ENCODE measurements at places on chromosomes 5 and 9. TPM values are rescaled to one million over a fixed set of nuclear protein-coding genes. Genes with fewer than 3 reads are reported as not detected.

The GMCL2 gene
- polyA plus RNA-seq = not detected

DNA sequence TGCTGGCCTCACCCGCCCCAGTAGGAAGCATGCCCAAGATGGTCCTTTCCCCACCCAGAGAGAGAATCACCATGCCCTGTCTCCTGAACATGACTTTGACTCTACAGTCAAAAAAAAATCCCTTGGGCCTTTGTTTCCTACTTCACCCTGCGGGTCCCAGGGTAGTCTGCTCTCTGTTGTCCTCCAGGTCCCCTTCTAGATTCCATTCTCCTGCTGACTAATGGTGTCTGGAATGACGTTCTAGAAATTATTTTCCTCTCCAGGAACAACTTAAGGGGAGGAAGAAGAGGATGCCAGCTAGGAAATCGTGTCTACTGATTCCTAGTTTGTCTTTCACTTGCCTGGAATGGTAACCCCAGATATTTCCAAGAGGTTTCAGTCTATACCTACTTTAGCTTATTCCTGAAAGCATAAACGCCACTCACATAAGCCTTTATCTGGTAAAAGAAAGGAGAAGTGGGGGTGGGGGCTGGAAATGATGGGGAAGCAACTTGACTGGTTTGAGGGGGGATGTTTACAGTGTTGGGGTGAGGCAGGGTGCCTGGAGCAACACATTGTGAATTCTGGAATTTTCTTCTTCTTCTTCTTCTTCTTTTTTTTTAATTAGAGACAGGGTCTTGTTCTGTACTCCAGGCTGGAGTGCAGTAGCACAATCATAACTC is 93.9 kb downstream of the SNX18 start:
- no peak for DNase-seq

The MAMDC2 gene
- polyA plus RNA-seq = 0.58 TPM

The RUSC2 gene
- 21.6 TPM for polyA plus RNA-seq

- DNase-seq = no peak
These were observed 37.8 kb downstream of the MEF2C start for GRCh38 chr5:88845081-88845697.

DNA sequence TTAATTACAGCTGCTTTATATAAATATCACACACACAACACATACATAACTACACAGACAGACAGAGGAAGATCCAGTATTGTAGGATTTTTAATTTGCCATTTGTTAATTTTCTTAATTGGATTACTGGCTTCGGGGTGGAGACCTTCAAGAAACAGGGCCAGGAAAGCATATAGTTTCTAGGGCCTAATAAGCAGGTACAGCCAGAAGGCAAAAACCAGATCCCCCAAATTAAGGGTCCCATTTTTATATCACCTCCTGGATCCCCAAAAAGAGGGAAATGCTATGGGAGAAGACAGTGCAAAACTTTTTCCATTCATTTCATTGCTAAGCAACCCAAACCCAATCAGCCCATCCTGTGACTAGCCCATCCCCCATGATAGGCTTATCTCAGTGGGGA is 373.3 kb upstream of the FAM174A start:
- no peak for DNase-seq

DNA sequence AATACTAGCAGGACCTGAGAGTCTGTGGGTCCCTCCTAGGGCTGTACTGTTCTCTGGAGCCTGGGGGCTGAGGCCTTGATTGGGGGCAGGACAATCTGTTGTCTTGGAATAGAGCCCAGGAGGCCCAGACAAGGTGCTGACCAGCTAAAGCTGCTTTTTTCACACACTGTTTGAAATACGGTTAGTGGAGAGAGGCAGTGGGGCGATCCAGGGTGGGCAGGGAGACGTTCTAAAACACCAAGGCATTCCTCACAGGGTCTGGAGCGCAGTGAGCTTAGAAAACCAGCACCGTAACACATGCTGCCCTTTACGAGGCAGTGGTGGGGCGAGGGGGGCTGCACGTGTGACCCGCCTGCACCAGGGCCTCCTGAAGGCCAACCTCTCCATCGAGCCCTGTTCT is 55.1 kb downstream of the EHMT1 start:
- no peak for DNase-seq

The GBGT1 gene
- 2.6 TPM for polyA plus RNA-seq

- no peak for DNase-seq
These were observed 279.9 kb downstream of the ENC1 start for GRCh38 chr5:74360535-74361210.

The FBXO38 gene
- 14.7 TPM for polyA plus RNA-seq

DNA sequence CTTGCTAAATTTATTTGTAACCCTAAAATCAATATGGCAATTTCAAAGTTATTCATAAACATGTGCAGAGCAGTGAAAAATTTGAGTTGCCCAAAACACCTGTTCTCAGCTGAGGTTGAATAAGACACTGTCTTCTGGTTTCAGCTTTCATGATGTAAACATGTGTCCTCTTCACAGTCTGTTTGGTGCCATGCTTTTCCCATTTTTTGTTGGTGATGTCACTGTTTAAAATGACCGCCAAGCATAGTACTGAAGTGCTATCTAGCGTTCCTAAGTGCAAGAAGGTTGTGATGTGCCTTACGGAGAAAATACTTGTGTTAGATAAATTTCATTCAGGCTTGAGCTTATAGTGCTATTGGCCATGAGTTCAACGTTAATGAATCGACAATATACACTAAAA is 580.8 kb downstream of the ACTL7B start:
- DNase-seq = no peak

DNA sequence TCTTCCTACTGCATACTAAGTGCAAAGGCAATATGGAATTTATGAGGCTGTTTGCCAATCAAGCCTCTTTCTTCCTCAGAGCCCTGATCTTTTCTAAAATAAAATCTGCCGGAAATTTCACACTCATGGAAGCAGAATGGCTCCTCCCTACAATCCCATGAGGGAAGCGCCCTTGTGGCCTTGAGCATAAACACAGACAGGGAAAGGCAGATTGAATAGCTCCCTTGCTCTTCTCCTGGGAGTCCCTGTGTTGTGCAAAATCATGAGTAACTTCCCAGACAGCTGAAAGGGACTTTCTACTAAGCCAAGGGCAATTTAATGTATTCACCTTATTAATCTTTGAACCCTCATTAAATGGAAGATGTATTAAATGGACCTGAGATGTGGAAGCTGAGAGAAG is 226.1 kb upstream of the PIK3R1 start:
- DNase-seq = no peak

DNA sequence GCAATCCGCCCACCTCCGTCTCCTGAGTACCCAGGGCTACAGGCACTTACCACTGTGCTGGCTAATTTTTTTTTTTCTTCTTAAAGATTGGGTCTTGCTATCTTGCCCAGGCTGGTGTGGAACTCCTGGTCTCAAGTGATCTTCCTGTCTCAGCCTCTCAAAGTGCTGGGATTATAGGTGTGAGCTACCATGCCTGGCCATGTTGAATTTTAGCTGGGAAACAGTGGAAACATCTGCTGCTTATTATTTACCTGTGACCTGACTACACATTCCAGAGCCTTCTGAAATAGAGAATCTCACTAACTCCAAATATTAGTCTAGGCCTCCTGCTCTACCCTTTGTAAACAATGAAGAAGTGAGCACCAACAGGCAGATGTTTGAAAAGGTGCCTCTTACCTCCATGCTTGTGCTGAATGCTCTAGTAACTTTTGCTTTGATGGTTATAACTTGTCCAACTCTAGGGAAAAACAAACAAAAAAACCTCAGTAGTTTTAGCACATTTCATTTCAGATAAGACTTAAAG is 22.5 kb downstream of the ACOT12 start:
- DNase-seq = no peak

The SVEP1 gene
- polyA plus RNA-seq = 1.5 TPM

- peak; percentile 85 for DNase-seq
These were observed 34.6 kb upstream of the TNIP1 start for GRCh38 chr5:151115272-151115905.

DNA sequence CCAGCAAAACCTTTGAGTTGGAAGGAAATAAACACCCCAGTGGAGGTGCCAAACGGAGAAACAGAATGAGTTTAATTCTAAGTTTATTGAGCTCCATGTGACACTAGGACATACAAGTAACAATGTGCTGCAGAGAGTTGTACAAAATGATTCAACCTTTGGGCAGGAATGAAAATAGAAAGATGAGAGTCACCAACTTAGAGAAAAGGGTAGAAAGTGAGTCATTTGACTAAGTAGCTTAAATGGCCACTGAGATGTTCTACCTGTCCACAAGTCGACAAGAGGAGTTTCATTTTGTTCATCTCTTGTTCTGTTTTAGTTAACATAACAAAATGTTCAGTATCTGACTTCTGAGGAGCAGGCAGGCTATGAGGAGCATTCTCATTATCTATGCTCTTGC is 284.7 kb downstream of the NR2F1-AS1 start:
- DNase-seq = no peak

DNA sequence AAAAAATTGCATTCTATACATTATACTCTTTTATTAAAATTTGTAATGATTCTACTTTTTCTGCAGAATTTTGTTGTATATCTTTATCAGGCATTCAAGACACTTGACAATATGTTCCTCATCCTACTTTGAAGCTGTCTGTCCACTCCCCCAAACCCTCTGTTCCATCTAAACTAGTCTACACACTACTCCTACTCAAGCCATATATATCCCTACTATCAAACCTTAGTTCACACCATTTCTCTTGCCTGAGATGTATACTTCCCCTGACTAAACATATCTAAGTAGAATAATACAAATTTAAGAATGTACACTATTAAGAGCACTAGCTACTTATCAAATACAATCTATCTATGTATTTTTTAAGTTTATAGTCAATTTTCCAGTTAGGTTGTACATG is 107.1 kb upstream of the FTMT start:
- DNase-seq = no peak

The SHB gene
- 22.4 TPM for polyA plus RNA-seq

GRCh38 chr9:33809506-33809905 is 7.5 kb upstream of the UBE2R2 start:
- DNase-seq = no peak

The KIF20A gene
- 45.0 TPM for polyA plus RNA-seq

DNA sequence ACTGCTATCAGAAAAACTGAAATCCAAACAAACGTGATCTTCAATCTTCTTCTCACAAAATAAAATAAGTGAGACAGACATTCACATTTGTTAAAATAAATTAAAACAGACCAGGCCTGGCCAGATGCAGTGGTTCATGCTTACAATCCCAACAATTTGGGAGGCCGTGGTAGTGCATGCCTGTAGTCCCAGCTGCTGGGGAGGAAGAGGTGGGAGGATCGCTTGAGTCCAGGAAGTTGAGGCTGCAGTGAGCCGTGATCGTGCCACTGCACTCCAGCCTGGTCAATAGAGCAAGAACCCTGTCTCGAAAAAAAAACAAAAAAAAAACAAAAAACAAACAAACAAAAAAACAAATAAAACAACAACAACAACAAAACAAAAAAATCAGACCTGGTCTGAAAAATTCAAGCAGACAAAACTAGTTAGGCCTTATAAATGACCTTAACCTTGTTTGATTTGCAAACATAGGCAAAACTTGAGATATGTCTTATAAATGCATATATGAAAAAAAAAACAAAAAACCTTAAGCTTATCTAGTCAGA is 10.8 kb downstream of the MAPKAP1 start:
- no peak for DNase-seq

The LHX2 gene
- 4.1 TPM for polyA plus RNA-seq

The GLRA1 gene
- not detected for polyA plus RNA-seq

The HRH2 gene
- 0.58 TPM for polyA plus RNA-seq

The PCDHA2 gene
- 0.08 TPM for polyA plus RNA-seq

The TMEM252 gene
- polyA plus RNA-seq = not detected

The ARSI gene
- polyA plus RNA-seq = 17.4 TPM

GRCh38 chr5:142939884-142940283 is 169.7 kb downstream of the ARHGAP26 start:
- no peak for DNase-seq

DNA sequence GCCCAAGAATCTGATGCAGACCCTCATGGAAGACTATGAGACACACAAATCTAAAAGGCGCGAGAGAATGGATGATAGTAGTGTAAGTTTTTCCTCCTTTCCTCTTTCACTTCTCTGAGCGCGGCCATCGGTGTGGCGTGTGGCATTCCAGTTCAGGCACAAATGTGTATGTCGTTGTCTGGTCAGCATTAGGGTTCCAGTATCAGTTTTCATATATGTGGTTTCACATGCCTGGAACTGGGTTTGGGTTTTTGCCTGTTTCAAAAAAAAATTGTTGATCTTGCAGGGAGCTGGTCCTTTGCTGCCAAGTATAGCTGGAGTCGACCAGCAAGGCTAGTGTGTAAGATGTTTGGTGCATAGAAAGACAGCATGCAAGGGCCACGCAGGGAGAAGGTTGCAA is 51.5 kb downstream of the C9orf152 start:
- no peak for DNase-seq

DNA sequence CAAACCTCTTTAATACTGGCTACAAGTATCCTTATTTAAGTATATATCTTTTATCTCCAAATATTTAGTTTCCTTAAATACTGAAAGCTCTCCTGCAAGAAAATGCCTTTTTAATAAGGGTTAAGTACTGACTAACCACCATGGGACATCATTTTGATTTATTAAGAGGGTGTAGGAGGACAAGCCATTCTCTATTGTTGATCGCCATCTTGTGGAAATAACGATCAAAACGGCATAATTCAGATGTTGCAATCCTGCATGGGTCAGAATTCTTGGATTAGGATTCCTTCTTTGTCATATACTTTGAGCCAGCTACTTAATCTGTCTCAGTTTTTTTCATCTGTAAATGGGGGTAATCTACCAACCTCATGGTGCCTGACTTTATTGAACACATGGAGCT is 28.7 kb upstream of the C5orf46 start:
- peak; percentile 52 for DNase-seq

DNA sequence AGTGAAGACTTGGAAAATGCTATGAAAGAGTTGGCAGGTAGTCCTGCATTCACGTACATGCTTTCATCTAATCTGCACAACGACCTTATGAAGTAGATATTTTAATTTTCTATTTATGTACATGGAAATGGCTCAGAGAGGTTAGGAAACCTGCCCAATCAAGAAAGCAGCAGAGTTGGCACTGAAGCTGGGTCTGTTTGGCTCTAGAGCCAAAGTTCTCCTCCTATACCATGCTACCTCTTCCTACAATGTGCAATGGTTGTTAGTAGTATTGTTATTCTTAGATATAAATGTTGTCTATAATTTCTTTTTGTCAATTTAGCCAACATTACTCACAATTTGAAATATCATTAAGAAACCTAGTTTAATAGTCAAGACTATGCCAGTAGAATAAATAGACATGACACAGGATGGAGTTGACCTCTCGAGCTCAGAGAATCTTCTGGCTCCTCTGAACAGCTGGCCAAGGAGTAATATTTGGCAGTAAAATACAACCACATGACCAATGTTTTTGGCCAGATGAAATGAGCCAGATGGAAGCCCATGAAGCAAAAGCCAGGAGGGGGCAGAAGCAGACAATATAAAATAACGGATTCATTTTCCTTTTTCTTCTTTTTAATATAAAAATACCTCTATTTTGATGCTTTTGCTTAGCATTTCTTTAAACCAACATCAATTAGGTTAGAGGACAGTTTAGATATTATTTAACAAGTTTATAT is 542.3 kb downstream of the PDE4D start:
- no peak for DNase-seq

The PITX1 gene
- 16.7 TPM for polyA plus RNA-seq

Measured in A549 (cell line).